ENCODE measurements at places on chromosomes 2 and 18. TPM values are rescaled to one million over a fixed set of nuclear protein-coding genes. Genes with fewer than 3 reads are reported as not detected.

- no peak for DNase-seq
Measured at GRCh38 chr18:64679121-64679520, 530.2 kb upstream of the LINC00305 start.

MAP3K19 gene
- not detected for total RNA-seq

DNA sequence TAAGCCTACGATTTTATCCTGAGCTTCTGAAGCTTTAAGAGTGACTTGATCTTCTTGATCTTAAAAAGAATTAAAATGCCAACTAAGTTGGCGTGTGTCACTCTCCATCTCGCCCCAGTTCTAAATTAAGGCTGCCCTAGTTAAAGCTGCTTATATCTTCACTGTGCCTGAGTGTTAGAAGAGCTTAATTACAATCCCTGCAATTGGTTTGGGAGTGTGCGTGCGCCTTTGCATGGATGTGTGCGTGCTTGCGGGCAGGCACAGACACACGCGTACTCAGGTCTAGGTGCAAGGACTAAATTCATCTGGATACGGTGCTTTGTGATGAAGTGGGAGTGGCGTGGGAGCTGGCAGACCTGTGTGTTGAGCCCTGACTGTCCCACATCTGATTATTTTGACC is 201.5 kb downstream of the FAM210A start:
- no peak for DNase-seq

CNNM4 gene
- 6.2 TPM for total RNA-seq

DNA sequence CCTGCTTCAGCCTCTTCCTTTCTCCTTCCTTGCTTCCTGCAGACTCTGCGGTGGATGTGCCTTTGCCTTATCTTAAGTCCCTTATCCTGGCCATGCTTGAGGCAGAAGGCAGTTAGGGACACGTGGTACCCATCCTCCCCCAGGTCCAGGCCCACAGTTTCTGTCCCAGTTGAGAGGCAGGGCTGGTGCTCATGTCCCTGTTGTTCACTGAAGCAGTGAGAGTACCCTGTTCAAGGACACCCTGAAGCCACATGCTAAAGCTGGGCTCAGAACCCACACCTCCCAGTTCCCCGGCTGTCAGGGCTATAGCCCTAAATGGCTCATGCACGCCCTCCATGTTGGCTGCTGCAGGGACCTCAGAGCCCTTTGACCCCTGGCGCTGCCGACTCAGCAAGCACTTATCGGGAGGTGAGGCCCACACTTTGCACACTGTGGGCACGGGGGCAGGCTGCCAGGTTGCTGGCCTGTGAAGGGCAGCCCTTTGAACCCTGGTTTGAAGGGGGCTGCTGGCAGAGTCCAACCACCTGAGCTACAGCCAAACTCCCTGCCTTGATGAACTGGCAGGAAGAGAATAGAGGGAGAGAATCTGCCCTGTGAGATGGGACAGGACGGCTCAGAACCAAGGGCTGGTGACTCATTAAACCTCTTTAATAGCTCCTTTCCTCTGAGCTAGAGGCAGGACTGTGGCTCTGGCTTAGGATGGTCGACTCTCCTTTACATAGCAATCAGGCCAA is 6.3 kb downstream of the KHK start:
- no peak for DNase-seq

GRCh38 chr2:50125246-50125645 is 906.7 kb downstream of the NRXN1 start:
- no peak for DNase-seq

VWA3B gene
- total RNA-seq: not detected

RUFY4 gene
- not detected for total RNA-seq

Measured in G401 (cell line).